ENCODE measurements at places on chromosomes 7 and 10.

DNA sequence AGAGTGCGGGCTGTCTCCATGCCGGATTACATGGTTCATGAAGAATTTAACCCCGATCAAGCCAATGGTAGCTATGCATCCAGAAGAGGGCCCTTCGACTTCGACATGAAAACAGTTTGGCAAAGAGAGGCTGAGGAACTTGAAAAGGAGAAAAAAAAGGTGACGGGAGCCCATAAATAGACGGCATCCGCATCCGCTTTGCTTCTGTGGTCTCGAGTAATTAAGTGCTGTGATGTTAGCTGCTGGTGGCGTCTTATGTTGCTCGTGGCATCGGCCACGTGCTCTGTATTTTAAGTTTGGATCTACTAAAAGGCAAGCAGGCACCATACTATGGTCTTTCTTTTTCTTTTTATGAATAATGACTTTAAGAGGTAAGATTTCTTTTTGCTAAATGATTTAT is 11.1 kb downstream of the C7orf57 start:
- DNase-seq: no peak

DNA sequence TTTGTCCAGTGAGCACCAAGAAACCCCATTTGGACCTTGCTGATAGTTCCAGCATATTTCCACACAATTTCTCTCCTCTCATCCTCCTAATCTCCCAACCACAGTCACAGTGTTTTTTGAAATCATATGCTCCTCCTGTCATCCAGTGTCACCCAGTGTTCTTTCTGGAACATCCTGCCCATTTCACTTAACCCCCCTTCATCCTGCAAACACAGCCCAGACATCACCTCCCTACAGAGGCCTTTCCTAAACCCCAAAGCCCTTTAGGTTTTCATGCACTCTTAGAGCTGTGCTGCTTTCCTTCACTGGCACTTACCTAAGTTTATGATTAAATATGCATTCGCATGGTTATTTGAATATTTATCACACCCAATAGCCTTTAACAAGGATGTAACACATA is 1158.0 kb upstream of the C7orf33 start:
- DNase-seq: no peak

- no peak for DNase-seq
Observed at GRCh38 chr7:42414941-42415505, 178.0 kb upstream of the GLI3 start.

DNA sequence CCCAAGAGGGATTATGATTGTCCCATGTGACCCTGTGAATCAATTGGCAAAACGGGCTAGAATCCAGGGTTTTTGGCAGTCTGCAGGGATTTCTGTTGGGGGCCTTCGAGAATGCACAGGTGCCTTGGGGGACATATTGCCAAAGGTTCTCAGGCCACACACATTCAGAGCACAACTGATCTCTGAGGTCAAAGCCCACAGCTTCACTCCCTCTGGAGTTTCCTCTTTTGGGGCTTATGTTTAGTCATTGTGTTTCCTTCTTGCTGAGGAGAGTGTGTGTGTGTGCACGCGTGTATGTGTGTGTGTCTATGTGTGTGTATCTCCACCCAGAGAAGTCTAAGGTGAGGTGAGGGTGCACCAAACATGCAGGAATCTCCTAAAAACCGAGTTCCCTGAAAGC is 8.8 kb downstream of the PPIF start:
- no peak for DNase-seq

- no peak for DNase-seq
Observed at GRCh38 chr7:24713039-24713793, 44.0 kb downstream of the GSDME start.

GRCh38 chr7:1011297-1012003 is 28.5 kb downstream of the CYP2W1 start:
- no peak for DNase-seq

DNA sequence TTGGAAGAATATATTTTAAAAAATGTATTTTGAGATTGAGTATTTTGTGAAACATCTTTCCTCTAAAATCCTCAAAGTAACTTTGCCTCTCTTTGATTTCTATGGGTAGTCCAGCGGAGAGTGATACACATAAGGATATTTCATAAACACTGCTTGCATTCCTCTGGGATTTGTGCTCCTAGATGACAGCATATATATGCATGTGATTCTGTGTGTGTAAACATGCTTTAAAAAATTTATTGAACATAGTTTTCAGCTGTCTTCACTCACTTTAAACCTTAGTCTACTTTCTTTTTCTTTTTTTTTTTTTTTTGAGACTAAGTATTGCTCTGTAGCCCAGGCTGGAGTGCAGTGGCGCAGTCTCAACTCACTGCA is 84.6 kb downstream of the KAT6B start:
- DNase-seq: no peak

DNA sequence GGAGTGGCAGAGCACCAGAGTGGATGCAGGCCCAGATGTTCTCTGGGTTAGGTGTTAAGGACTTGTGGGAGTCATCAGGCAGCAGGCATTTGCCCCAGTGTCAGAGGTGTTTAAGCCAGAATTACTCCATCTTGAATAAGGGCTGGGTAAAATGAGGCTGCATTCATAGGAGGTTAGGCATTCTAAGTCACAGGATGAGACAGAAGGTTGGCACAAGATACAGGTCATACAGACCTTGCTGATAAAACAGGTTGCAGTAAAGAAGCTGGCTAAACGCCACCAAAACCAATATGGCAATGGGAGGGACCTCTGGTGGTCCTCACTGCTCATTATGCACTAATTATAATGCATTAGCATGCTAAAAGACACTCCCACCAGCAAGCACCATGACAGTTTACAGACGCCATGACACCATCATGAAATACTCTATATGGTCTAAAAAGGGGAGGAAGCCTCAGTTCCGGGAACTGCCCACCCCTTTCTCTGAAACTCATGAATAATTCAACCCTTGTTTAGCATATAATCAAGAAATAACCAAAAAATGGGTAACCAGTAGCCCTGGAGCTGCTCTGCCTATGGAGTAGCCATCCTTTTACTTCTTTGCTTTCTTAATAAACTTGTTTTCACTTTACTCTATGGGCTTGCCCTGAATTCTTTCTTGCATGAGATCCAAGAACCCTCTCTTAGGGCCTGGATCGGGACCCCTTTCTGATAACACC is 882 bp upstream of the LRRC61 start:
- peak; percentile 49 for DNase-seq

- DNase-seq: no peak
Observed at GRCh38 chr10:79031723-79032122, 37.0 kb upstream of the ZMIZ1 start.

DNA sequence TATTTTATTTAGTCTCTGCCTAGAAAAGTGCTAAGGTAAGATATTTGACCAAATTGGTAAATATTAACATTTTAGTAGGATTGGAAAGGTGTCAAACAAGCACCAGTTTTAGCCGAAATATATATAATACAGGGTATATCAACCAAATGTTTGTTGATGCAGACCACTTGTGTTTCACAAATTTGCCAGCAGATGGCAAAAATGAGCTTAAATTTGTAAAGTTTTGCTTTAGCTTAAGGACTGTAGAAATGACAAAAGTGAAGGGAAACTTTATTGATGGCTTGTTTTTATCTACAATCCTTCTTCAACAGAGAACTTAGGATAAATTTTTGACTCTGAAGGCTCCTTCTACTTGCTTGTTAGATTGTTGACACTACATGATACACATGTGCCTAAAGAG is 4.8 kb upstream of the POLR1F start:
- DNase-seq: no peak

DNA sequence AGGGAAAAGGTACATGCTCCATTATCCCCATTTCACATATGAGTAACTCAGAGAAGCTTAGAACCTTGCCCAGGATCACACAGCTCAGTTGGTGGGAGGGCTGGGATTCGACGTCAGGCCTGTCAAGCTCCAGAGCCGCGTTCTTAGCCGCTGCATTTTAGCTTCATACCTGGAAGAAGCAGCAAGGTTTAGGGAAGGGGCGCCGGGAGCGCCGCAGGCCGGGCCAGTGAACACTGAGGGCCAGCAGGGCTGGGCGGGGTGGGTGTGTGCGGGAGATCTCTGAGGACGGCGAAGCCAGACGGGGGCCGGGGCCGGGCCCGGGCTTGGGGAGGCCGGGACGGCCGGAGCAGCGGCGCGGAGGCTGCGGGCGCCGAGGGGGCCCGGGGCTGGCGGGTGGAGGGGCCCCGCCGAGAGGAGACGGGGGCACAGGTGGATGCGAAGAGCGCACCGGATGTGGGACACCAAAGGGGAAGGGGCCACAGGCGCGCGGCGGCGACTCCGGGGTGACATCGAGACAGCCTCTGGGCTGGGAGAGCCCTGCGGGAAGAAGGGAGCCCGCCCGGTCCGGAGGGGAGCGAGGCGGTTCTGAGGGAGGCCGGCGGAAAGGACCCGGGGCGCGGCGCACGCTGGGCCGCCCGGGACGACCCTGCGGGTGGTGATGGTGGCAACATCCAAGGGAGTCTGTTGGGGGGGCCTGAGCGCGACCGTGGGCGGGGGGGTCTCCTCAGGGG is 498 bp downstream of the NDST2 start:
- DNase-seq: peak; percentile 34

- no peak for DNase-seq
Observed at GRCh38 chr7:139049111-139049510, 13.3 kb upstream of the ZC3HAV1L start.

GRCh38 chr7:23373151-23374004 is 74.2 kb downstream of the MALSU1 start:
- DNase-seq: no peak

DNA sequence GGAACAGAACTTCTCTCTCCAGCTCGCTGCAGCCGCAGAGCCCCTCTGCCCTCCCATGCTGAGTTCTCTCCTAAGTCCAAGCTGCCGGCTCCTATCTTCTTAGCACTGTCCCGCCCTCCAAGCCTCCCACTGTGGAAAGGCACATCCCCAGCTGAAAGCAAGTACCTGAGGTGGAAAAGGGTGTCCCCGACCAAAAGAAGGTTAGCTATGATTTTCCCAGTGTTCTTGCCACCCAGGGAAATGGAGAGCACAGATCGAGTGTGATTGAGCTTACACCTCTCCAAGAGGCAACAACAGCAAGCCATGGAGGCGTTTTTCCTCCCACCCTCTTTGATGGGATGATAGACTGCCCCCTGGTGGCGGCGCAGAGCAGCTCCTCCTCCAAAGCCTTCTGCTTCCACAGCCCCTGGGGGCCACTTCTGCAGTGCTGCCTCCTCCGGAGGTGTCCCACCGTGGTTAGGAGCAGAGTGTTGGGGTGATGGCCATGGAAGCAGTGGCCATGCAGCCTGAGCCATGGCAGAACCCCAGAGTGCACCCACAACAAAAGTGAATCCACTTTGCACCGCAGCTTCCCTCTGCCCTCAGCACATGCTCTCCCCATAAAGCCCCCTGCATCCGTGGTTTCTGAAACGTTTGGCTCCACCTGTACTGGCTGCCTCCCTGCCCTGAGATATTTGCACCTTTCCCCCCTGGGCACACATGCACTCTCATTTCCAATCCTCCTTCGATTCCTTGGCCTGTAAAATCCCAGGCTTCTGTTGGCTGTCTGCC is 143.1 kb upstream of the STK17A start:
- peak; percentile 48 for DNase-seq

DNA sequence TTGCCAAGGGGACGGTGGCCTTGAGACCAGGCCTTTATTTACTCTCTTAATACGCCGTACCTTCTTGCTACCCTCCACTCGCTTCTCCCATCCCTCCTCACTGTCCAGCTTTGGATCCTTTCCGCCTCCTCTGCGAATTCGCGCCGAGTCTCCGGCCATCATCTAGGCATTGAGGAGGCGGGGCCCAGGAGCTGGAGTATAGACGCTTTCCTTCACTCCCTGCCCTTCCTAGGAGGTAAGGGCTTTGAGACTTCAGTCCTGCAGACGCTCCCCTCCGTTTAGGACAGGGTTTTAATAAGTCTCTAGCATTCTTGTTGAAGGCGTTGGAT is 538 bp downstream of the TFAM start:
- DNase-seq: no peak

DNA sequence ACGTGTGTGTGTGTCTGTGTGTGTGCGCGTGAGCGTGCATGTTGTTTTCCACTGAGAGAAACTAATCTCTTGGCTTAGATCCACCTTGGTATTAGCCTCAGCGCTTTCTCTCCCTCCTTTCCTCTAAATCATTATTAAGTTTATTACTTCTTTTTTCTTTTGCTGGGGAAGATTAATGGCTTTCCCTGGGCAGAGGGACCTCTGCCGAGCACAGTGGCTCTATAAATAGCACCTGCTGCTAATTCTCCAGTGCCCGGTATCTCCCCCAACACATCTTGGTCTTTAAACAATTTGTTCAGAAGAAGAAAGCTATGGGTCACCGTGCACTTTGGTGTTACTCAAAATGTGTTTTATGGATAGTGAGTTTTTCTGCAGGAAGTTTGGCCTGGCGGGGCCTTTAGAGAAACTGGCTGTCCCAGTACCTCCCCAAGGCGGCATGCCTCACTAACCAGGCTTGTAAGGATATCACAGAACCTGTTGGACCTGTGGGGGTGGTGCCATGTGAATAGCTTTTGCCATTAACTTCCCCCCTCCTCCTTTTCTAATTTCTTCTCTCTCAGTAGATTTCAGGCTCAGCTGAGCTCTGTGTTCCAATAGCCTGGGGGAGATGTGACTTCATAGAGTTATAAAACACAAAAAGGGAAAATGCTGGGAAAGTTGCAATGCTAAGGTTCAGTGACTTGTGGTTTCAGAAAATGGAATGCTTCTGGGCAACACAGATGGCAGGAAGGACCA is 70.1 kb upstream of the RAB11FIP2 start:
- no peak for DNase-seq

DNA sequence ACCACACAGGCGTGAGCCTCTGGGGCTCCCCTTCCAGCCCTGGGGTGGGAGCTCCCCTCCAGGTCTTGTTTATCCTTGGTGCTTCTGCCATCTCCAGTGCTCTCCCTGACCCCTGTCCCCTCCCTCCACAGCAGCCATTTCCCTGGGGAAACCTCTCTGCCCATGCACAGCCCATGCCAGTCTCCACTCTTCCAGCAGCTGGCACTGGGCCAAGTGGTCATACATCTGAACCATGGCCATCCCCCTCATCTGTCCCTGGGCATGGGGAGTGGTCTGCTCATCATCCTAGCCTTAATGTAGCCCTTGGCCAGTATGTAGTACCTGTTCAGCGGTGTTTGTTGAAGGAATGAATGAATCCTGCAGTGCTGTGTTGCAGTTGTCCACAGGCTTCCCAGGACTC is 172.4 kb upstream of the ZNF32 start:
- no peak for DNase-seq

DNA sequence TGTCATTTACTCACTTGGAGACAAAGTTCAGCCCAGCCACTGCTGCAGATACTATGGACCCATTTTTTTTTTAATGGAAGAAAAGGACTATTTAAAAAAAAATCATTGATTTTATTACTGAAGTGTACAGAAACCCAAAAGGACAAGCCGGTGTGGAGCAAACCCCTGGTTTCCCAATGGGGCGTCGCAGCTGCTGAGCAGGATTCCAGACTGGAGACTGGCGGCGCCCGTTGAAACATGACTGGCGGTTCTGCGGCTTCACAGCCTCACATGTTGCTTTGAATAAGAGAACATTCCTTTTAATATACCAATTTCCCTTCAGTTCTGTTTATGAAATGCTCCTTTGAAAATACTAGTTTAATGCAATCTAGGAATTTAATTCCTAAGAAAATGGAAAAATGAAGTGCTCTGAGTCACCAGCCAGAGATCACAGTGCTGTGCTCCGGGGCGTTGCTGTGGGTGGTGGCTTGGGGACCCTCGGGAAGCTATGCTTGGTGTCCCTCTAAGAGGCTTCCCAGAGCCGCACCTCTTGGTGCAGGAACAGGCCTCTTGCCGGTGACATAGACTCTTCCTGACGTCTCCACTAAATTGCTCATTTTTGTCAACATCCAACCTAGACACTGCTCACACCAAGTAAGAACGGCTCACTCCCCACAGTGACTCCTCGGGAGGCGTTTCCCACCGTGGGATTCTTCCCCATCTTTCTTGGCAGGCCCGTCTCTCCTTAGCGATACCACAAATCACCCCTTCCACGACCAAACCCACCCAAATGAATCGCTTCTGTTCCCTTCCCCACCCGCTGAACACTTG is 12.0 kb upstream of the VIPR2 start:
- DNase-seq: no peak

Measured in stimulated activated CD4-positive, alpha-beta T cell treated with anti-CD3 and anti-CD28 coated beads, Interleukin-1b, Interleukin-23, amount 100 ng/mL, for 24 hours (primary cell).